ENCODE measurements at places on chromosomes 1 and 21.

- no peak for DNase-seq
Measured at GRCh38 chr1:173009597-173009996, 41.1 kb downstream of the TNFSF18 start.

- DNase-seq: no peak
Measured at GRCh38 chr21:29961291-29962027, 21.7 kb upstream of the GRIK1 start.

GRCh38 chr1:20472860-20473711 is 12.9 kb downstream of the CAMK2N1 start:
- peak; percentile 63 for DNase-seq

GRCh38 chr1:213526306-213526705 is 461.5 kb upstream of the PROX1 start:
- no peak for DNase-seq

DNA sequence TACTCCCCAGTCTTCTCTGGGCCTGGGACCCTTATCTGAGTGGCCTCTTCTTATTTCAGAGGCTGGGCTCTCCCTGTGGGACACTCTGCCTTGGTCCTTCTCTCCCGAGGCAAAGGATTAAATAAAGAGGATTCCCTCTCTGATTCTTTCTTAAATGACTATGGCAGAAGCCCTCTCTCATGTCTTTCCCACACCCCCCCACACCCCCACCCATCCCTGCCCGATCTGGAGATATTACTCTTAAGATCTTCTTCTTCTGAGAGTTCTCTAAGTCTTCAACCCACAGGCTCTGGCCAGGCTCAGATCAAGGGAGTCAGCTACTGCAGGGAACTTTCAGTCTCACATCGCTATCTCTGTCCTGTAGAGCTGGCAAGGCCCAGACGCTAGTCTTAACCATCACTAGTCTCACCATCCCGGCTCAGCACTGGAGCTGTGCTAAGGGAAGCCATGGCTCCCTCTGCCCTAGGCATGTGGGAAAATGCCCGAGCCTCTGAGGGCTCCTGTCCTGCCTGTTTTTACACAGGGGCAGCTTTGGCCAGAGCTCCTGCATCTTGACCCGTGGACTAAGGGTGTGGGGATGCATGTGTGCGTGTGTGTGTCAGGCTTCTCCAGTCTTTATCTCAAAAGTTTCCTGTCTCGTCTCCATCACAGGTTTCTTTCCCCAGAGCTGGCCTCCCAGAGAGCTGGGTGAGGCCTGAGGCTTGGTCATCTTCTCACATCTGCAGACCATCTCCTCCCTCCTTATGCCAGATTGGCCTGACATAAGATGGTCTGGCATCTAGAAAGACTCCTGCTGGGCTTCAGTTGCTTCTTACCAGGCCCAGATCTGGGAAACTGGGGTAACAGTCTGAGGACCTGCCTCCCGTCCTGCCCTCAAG is 36.7 kb downstream of the LGR6 start:
- no peak for DNase-seq

- no peak for DNase-seq
Measured at GRCh38 chr1:206784471-206784903, 12.2 kb upstream of the IL10 start.

GRCh38 chr1:152167835-152168534 is 9.0 kb upstream of the RPTN start:
- peak; percentile 97 for DNase-seq

GRCh38 chr1:244896550-244896949 is 32.2 kb upstream of the HNRNPU start:
- DNase-seq: peak; percentile 92

- no peak for DNase-seq
Measured at GRCh38 chr21:42406201-42406621, 2.5 kb downstream of the UBASH3A start.

DNA sequence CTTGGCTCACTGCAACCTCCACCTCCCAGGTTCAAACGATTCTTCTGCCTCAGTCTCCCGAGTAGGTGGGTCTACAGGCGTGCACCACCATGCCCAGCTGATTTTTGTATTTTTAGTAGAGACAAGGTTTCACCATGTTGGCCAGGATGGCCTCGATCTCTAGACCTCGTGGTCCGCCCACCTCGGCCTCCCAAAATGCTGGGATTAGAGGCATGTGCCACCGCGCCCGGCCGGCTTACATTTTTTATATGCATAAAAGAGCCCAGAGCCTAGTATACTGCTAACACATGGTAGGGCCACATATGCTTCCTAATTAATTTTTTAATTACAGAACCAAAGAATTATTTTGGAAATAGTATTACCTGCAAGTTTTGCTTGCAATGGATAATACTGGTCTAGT is 1325.4 kb downstream of the PLA2G4A start:
- no peak for DNase-seq

DNA sequence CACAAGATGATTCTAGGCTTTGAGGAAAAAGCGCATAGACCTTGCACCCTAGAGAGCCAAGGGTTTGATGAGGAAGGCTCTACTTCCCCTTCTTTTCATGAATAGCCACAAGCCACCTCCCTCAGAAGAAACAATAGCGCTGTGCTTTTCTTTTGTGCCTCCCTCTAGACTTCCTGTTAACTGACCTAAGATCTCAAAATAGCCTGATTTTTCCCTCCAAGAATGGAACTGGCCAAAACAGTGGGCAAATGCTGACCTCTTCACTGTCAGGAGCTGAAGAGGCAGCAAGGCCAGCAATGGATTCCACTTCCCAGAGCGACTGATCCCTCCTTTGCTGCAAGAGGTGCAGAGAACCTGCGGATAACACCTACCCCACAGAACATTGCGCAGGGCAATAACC is 362.8 kb downstream of the KCNH1 start:
- DNase-seq: no peak

- peak; percentile 67 for DNase-seq
Measured at GRCh38 chr1:185373813-185374529, 56.9 kb upstream of the IVNS1ABP start.

DNA sequence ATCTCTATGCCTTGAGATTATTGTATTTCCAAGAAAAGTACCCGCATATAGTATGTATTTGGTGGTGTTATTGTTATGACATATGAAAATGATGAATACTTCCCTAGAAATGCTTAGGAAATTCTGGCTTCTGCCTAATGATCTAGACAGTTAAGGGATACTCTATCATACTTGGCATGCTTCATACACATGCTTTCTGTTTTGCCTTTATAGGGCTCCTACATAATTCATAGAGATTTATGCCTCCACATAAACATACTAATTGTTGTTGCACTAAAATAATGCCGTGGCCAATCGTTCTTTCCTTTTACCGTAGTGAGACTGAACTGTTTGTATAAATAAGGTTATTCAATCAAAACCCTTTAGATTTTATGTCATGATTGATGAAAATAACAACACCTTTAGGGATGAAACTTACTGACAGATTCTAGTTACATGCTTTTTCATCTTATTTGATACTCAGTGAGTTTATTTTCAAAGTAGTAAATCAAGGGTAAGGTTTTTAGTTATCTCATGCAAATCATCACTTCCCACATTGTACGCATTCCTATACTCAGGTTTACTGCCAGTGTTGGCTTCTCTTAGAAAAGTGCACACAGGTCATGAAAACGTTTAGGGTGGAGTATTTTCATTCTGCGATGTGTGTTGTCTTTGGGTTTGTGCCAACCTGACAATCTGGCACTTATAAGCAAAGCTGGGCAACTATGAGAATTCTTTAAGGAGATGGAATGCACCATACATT is 40.5 kb upstream of the SCYL3 start:
- DNase-seq: peak; percentile 45

DNA sequence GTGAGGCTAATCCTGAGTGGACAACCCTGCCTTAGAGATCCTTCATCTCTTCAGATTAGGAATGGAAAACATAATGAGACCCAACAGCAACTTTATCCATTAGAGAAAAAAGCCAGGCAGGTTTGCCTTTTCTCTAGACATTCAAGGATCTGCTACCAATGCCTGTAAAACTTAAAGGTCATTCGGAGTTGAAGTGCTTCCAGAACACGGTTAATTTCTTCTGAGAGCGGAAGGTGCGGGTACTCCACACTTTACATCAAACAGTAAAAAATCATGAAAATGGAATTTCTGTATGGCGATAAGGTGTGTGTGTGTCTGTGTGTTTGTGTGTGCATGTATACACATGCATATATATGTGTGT is 65.2 kb upstream of the PRKACB start:
- no peak for DNase-seq

- DNase-seq: peak; percentile 30
Measured at GRCh38 chr1:50667710-50668356, 244.6 kb upstream of the DMRTA2 start.

GRCh38 chr1:13759072-13759471 is 59.1 kb downstream of the PRDM2 start:
- DNase-seq: no peak

- DNase-seq: peak; percentile 90
Measured at GRCh38 chr1:15406614-15407559, 2.8 kb upstream of the EFHD2 start.

DNA sequence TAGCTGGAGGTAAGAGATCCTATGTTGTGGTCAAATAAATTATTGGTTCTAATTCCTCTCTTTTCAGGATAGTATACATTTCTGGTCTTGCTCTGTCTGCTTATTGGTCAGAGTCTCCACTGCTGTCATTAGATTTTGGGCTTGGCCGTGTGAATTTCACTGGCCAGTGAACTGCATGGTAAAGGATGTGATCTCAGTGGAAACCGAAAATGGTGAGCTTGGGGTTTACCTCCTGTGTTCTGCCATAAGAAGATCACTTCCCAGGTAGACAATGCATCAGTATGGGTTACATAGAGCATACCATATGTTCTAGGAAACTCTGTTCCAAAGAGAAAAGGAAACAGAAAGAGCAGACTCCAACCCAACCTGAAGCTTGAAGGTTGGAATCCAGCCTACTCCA is 1123.3 kb upstream of the B3GALT2 start:
- no peak for DNase-seq

DNA sequence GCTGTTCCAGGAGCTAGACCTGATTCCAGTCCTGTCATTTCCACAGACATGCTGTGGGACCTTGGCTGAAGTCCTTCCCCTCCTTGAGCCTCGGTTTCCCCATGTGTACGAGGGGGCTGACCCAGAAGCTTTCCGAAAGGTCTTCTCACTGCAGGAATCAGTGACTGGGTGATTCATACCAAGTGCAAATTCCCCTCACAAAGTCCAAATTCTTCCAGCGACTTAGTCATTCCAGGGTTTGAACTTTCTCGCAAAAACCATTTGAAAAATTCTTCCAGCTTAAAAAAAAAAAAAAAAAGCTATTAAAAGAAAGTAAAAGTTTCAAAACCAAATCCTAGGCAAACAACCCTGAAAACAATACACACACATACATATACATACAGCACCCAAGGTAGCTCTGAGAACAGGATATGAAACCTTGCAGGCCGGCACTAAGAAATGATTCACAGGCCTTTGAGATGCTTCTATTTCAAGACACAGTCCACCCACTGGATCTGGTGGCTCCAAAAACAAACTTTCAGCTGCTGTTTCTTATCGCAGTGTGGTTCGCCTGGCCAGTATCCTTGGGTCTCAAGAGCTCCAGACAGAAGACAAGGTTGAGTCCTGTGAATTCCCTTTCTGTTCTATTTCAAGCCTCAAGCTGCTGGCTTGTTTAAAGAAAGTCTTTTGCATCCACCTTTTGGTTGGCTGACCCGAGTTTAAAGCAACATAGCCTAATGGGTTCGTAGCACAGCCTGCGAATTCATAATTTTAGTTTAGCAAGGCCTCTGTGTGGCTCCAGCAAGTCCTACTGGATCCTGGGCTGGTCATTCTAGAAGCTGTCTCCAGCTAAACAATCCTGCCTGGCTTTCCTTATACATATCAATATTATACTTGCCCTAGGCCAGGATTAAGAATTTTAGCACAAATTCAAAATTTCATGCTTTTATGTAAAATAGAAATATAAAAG is 18.0 kb upstream of the ID3 start:
- DNase-seq: peak; percentile 96

GRCh38 chr1:7948960-7949359 is 8.3 kb upstream of the TNFRSF9 start:
- peak; percentile 81 for DNase-seq

DNA sequence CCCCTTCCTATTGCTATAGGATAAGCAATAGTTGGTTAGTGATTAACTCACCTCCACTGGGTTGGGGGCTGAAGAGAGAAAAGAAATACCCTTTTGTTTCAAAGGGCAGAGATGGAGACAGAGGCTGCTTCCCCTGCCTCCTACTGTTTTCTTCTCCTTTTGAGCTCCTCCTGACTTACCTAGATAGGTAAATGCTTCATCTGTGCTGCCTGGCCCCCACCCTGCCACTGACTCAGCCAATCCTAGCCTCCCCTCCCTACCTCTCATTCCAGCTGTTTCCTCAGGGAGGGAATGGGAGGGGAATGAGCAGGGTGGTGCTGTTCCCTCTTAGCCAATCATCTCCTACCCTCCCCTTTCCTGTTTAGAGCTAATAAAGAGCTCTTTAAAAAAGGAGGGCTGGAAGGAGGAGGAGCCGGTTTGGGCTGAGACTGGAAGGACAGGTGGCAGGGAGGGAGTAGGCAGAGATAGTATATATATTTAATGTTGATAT is at the start of gene C1orf116:
C1orf116 (minus strand) TSS at position 229 of the 490 bp plus-strand sequence. CDS start 5,158 bp downstream, outside the sequence.
- peak; percentile 27 for DNase-seq

GRCh38 chr1:65259816-65260215 is 49.5 kb upstream of the DNAJC6 start:
- no peak for DNase-seq

DNA sequence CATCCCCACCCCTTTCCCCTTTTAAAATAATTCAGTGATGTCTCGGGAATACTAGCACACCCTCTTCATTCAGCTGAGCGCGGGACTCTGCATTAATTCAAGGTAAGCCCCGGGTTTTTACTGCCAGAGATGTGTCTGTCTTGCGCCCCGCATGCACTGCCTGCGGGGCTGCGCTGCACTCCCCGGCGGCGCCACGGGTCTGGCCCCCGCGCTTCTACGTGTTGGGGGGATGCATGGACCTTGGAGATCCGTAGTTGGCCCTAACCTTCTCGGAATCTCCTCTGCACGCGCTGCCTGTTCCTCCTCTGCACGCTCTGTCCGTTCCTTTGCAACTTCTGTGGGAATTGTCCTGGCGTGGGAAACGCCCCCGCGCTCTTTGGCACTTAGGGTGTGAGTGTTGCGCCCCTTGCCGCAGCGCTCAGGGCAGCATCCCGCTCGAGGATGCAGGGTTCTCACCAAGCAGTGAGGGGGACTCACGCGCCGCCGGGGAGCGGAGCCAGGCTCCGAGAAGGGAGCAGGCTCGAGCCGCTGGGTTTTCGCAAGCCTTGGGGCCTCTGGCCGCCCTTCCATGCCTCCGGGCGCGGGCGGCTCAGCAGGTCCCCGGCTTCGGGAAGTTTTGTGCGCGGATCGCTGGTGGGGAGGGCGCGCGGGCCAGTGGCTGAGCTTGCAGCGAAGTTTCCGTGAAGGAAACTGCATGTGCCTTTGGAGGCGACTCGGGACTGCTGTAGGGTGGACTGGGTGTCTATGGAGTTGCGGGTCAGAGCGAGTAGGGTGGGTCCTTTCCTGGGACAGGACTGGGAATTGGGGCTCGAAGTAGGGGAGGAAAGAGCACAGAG is 165.1 kb upstream of the CACNA1E start:
- DNase-seq: no peak

DNA sequence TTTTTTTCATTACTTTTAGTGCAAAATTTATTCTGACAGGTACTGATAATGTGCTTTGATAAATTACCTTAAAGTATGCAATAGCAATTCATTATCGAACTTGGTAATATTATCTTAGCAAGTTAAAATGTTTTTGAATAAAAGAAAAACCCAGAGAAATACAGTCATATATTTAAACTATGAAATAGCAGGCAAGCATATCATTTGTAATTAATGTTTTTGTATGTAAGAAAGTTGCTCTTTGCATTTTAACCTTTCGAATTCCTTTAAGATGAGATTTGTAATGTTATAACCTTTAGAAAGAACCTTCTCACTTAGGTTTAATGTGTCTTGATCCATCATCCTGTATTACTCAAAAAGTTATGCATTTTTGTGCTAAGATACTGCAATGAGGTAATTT is 585.6 kb downstream of the PTBP2 start:
- no peak for DNase-seq

Data from EH (cell line).